ENCODE measurements at places on chromosomes 7 and 10.

GRCh38 chr7:112630565-112630964 lies 149.8 kb downstream of the LSMEM1 start:
- DNase-seq: no peak

DNA sequence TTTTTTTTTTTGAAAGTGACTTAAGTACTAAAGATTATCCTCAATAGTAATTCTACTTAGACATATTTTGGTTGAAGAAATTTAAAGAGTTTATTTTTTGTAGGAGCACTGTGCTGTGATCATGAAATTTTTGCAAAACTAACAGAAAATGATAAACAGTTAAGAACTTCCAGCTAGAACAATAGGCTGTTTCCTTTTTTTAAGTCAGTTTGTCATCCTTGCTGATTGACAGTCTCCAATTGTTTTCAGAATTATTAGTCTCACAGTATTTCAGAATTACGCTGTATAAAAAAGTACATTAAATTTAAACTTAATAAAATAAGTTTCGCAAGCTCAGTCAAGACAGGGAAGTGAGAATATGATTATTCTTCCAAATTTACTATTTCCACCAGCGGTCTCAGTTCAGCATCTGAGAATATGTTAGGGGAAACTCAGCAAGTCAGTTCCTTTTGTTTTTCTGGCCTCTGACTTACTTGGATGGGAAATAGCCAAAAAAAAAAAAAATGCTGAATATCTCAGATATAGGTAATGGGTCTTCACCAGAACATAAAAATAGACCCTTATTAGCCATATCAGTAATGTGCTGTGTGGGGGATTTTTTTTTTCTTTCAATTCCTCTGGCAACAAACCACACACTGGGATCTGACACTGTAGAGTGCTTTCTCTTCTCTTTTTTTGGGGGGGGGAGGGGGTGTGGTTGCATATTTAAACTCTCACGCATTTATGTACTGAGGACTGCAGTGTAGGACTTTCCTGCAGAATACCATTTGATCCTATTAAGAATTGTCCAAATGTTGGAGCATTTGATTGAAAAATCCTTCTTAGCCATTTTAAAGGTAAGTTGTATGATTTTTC lies at the start of gene CD36:
TSS of gene CD36 (plus strand) at position 732 of the 855 bp plus-strand sequence. CDS start 8,099 bp downstream, outside the sequence.
- no peak for DNase-seq

DNA sequence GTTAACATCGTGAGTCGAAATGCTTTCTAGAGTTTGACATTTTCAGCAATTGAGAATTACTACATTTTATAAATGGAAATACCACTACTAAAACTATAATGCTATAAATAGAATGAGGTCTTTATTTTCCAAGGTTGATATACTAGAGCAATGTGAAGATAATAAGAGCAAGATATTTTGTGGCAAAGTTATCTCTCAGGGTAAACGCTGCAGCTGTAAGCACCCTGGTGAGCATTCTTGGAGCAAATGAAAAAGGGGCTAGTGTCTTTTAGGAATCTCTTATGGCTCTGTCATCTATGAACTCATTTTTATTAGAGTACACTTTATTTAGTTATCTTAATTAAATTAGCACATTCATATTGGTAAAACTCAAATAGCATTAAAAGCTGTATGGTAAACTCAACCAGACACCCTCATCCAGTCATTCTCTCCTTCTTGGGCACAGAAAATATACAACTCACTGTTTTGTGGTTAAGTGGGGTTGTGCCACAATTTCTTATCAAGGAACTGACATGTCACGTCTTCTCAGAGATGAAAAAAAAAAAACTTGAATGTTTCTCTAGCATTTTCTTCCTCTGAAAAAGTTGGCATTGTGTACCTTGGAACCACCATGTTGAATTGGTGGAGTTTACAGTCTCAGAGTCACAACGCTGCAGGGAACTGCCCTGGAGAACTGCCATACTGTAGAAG lies 289.5 kb upstream of the PFKP start:
- no peak for DNase-seq

DNA sequence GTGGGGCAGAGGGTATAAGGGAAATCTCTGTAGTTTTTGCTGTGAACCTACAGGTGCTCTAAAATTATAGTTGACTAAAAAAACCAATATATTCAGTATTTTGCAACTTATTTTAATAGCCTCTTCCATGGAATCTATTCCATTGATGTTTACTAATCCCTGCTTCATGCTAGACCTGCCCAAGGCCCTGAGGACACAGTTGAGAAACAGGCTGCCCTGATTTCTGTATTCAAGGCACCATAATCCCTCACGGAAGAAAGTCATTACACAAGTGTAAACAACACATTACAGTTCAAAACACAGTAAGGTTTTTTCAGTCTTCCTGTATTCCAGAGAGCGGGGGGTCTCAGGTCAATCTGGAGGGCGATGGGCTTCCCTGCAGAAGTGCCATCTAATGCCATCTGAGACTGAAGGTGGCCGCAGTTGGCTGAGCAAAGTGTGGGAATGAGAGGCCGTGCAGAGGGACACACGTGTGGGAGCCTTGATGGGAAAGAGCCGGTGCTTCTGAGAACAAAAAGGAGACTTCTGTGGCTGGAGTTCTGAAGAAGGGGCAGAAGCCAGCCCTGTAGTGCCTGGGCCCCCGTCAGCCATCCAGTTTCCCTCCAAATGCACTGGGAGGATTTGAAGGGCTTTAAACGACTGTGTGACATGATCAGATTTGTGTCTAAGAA lies 146.9 kb downstream of the PTPN20 start:
- no peak for DNase-seq

- no peak for DNase-seq
Observed at GRCh38 chr10:1468811-1469210, 268.5 kb downstream of the ADARB2 start.

Data from GDM1 (cell line).